Activated CD4-positive, alpha-beta T cell treated with anti-CD3 and anti-CD28 coated beads, Interleukin-2, Interleukin-6, amounts not matched to agents 100 ng/mL and 50 ng/mL, durations not matched to agents 16 hours and 8 hours (primary cell): ENCODE measurements at places on chromosomes 2 and 18.

GRCh38 chr18:43159086-43159770, 43.7 kb upstream of the RIT2 start:
- no peak for DNase-seq

- no peak for DNase-seq
Measured at GRCh38 chr2:169265591-169265990, 96.7 kb downstream of the LRP2 start.

GRCh38 chr2:10566018-10566417, 117.9 kb upstream of the ODC1 start:
- no peak for DNase-seq

DNA sequence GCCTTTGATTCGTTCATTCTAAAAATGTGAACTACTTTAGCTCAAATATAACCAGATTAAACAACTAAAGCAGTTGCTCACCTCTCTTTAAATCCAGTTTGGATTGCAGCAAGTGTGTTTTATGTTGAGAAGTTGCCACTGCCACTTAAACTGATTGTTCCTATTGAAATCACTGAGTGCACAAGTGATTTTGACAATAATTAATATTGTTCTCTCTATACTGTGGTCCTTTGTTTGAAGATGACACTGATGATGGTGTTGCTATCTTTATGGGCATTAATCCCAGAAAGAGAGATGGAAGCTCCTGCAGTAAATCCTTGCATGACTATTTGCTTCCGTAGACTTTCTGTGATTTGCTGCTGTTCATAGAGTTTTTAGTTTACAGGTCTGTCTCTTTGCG, 251.4 kb upstream of the ZEB2 start:
- no peak for DNase-seq

DNA sequence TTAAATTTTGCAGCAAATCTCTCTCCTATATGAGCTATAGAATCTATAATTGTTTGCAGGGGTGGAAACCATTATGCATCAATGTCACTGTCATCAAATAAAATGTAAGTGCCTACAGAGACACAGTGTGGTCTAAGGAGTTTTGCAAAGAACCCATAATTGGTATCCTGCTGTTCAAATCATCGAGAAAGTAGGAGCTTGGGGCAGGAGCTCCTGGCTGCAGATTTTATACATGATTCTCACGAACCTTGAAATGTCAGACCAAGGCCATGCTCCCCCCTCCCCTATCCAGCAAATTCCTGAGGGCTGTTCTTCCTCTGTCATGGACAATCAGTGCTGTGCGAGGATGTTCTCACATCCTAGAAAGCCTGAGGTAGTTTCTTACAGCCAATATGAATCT, 119.5 kb upstream of the CYRIA start:
- DNase-seq, result no peak

GRCh38 chr2:46143429-46144132, 153.6 kb upstream of the EPAS1 start:
- DNase-seq, result no peak

- DNase-seq, result no peak
Measured at GRCh38 chr2:184936761-184937160, 338.4 kb downstream of the ZNF804A start.

GRCh38 chr18:2325308-2325849, 245.9 kb downstream of the METTL4 start:
- DNase-seq, result no peak

GRCh38 chr2:21657445-21657844, 533.7 kb downstream of the TDRD15 start:
- no peak for DNase-seq

DNA sequence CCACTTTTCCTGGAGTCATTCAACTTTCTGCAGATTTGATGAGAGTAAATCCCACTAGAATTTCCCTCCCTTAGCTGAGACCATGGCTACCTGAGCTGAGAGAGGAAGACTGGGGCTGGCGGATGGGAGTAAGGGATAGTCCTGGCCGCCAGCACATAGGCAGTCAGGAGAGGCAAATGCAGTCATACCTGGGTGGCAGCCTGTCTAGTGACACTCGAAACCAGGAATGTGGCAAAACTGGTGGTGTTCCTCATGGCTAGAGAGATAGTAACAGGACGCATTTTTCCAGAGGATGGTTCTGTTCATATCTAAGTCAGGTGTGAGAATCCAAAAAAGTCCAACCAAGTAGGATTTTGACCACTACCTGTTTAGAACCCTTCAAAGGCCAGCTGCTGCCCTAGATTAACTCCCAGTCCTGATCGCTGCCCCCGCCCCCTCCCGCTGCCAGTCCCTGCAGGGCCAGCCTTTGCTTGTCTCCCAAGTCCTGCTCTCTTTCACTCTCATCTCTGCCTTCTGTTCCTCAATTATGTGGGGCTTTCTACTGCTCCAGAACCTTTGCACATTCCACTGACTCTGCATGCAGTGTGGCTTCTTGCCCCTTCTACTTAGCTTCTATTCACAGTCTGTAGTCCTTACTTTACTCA, 17.4 kb upstream of the SCG2 start:
- DNase-seq, result no peak

DNA sequence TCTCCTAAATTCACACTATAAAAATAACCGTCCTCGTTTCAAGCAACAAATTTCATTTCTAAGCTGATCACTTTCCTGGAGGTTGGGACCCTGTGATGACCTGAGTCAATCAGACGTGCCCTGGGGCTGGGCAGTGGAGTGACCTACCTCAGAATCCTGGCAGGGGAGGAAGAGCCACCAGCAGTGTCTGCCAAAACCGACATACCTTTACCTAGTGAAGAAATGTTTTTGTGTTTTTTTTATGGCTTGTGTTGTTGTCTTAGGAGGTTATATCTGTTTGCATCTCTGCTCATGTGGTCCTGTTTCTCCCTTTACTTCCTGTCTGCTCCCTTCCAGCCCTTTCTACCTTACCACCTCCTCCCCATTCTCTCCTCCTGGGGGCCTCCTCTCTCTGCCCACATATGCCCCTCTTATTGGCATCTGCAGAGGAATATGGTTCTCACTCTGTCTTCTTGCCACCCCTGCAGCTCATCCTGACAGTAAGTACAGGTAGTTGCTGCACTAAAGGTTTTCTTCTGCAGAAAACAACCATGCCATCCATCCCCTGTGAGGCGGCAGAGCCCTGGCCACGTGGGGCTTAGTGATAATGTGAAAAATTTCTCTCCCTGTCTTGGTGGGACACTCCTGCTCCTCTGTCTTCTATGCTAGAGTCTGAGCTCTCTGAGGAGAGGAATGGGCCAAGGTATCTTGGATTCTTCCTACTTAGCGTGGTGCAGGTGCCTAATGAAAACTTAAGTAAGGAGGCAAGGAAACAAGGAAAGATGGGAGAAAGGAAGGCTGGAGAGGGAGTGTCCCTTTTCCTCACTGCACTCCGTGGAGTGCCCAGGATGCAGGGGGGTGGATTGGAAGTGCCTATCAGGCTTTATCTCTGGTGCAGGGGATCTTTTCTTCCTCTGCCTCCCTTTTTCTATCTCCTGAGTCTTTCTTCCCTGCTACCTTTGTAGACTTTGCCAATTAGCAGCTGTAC, 15.4 kb downstream of the ACOXL start:
- peak; percentile 23 for DNase-seq

GRCh38 chr2:197932374-197932773, 128.0 kb downstream of the PLCL1 start:
- no peak for DNase-seq

- DNase-seq, result no peak
Measured at GRCh38 chr18:9546468-9546867, 67.9 kb downstream of the PPP4R1 start.

- DNase-seq, result no peak
Measured at GRCh38 chr2:21820271-21820670, 696.5 kb downstream of the TDRD15 start.
